ENCODE measurements at places on chromosomes 11 and 22.

GRCh38 chr11:117107701-117108590 is 9.7 kb upstream of the SIK3 start:
- no peak for DNase-seq

- no peak for DNase-seq
Observed at GRCh38 chr11:30489511-30489910, 96.6 kb downstream of the MPPED2 start.

GRCh38 chr11:43298397-43298796 is 13.4 kb upstream of the API5 start:
- DNase-seq: no peak

- no peak for DNase-seq
Observed at GRCh38 chr11:72930008-72930407, 115.8 kb downstream of the ATG16L2 start.

DNA sequence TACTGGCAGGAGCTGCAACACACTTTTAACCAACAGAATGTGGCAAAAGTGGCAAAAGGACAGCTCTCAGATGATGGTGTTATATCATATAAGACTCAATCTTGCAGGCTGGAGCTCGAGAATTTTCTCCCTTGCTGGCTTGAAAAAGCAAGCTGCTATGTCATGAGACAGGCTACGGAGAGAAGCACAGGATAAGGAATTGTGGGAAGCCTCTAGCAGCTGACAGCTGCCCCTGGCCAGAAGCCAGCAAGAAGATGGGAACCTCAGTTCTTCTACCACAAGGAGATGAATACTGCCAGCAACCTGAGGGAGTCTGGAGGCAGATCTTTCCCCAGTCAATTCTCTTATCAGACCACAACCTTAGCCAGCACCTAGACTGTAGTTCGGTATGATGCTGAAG is 24.6 kb downstream of the FXYD6 start:
- DNase-seq: no peak

- DNase-seq: no peak
Observed at GRCh38 chr11:7246179-7246578, 5.5 kb upstream of the SYT9 start.

DNA sequence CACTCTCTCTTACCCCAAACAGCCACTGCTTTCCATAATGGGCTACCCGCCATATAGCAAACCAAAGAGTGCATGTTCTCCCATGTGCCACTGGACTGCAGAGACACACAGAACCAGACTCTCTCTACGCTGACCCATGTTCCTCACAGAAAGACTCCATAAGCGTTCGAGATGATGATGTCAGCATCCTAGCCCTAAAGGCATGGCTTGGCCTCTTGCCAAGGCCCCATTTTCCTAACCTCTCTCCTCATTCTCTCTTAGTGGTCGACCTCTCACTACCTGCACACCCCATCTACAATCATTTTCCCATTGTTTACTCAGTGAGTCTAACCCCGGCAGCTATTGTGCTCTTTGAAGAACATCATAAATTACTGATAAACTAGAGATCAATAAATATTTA is 4.9 kb downstream of the NDUFC2 start:
- no peak for DNase-seq

DNA sequence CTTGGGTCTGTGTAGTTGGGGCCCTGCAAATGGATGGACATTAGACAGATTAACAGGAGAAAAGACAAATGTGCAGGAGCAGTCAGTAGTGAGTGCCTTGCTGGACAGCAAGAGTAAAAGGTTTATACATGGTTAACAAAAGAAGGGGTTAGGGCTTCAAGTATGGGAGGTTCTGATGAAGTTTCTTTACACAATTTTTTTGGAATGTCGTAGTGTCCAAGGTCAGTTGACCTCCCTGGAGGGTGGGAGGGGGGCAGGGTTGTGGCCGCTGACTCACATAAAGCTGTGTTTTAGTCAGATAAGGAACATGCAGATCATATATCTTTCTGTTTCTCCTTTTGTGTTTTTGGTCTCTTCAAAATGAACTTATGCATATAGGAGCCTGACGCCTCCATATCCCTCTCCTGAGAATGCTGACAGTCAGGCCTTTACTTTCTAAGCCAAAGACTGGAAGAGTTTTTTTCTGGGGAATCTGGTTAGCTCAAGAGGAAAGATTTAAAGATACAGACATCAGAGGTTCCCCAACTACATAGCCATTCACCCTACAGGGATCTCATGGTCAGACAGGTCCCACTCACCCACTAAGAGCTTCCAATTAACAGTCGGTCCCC is 134.3 kb downstream of the NECTIN1 start:
- no peak for DNase-seq
